ENCODE measurements at places on chromosomes 7 and 10.

DNA sequence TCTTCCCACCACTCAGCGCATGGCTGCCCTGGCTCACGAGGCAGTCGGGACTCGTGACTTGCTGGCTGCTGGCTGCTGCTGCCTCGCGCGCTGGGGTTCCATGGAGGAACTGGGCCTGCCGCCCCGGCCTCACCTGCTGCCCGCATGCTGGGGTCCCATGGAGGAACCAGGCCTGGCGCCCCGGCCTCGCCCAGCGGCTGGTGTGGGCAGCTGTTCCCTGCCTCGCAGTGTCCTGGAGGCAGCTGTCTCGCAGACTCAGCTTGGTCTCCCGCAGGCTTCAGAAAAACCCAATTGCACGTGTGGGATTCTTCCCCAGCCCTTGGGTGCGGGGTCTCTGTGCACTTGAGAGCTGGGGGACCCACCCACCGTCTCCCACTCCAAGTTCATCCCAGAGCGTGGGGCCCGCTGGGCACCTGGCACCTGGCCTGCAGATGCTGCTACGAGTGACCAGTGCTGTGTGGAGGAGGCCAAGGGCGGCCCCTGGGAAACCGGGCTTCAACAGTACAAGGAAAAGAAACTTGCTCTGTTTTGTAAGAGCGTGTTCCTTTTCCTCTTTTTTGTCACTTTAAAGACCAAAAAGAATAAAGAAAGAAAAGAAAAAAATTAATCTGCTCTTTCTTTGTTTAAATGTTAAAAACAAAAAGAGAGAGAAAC lies 20.4 kb downstream of the PWWP2B start:
- DNase-seq, result no peak

DNA sequence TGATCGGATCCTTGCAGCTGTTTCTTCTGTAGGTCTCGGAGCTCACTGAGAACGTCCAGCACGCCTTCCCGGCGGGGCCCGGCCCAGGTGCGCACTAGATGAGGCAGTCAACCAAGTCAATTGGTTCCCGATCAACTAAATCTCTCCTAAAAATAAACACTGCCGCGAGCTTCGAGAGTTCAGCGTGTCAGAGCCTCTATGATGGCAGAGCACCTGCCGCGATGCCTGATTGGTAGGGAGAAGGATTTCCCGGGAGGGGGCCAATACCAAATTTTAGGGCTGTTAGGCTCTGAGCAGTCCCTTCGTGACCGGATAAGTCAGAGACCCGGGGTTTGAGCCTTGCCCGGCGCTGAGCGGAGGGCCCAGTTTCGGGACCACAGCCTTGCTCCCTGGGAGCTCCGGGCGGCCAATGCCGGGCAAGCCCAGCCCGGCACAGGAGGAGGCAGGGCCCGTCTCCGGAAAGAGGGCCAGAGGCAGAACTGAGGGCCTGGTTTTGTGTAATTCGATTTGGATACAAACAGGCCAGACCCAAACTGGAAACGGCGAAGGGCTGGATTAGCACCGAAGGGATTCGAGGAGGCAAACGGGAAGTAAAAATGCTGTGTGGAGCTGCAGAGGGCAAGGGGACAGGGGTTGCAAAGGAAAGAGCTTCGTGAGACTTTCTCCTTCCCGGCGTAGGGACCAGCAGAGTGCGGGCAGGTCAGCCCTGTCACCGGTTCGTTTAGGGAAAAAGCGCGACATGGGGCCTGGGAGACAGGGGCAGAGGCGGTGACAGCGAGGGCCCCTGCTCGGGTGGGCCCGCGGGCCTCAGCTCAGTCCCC lies 569 bp downstream of the SLC26A5 start:
- no peak for DNase-seq

DNA sequence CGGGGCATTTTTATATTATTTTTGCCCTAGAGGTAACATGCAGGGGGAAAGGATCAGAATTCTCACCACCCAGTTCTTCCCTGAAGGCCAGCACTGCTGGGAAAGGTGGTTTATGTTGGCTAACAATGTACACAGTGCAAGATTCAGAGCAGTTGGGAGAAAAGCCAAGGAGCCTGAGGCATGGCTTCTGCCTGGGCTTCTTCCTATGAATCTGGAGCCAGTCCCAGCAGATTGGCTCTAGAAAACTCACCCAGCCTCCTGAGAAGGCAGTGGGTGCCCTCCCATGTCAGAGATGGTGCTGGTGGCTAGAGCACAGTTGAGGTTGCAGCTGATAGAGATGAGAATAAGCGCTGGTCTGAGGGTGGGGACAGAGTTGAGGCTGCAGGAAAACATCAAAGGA lies 44.7 kb upstream of the GPR26 start:
- no peak for DNase-seq

DNA sequence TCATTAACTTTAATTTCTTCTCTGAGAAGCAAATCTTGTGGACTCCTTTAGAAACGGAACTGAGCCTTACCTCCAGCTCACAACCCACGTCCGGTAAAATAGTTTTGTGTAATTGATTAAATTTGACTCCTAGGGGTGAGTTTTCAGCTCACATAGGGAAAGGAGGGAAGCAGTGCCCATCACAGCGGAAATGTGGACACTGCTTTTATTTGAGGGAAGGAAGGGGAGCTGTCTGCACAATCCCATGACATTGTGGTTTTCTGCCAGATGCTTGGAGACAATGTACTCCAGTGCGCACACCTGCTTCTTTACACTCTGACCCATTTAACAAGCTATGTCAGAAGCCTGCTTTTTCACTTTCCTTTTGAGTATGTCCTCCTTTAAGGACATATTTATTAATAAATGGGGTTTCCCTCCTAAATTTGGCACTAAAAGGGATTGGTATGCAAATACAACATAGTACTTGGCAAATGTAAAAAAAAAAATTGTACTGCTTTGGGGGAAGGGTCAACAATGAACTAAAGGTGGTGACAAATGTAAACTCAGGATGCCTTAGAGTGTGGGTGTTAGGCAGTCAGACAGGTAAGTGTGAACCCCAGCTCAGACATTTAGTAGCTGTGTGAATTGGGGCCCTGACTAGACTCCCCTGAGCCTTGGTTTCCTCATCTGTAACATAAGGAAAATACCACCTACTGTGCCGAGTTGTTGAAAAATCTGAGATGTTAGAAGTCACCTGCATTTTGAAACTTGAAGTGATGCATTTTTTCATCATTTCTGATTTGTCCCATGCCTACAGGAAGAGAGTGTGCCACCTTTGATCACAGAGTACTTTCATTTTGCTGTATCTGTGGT lies 90.2 kb upstream of the KLF6 start:
- peak; percentile 73 for DNase-seq

GRCh38 chr10:13683017-13683416 lies 96.3 kb downstream of the PRPF18 start:
- DNase-seq, result no peak

DNA sequence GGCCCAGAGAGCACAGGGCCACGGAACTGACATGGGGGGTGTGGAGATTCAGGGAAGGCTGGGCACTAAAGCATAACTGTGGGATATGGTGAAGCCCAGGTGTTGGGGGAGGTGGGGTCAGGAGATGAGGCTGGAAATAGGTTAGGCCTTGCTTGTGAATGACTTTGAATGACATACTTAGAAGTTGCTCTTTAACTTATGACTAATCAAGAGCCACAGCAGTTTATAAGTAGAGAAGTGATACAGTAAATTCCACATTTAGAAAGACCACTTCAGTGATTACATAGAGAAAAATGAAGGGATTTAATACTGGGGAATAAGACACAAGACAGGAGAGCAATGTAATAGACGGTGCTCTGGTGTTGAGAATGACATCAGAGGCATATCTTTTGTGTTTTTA lies 120.8 kb upstream of the SEC61G start:
- DNase-seq, result no peak

DNA sequence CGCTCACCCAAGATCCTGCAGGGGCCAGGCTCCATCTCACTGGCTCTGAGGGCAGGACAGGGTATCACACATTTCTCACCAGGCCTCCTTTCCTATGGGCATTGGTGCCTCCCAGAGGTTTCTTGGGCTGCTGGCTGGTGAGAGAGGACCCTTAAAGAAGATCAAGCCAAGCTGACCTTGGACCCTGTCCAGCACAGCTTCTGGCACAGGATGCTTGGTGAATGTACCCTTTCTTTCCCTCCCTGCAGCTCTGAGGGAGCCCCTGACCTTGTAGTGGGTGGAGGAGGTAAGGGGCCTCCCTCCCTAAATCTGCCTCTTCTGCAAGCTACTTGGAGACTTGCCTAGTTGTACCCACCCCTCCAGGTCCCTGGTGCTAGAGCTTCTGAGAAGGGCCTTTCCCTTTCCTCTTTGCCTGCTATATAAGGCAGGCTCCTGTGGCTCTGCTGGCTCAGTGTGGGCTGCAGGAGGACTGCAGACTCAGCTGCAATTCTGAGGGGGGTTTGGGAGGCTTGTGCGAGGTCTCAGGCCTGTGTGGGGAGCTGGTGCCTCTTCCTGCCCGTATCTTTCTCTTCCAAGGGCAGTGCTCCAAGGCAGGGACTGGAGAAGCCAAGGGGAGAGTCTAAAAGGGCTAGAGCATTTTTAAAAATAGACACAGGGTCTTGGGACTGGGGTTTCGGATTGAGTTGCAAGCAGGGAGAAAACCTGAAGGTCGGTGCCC lies 11.7 kb upstream of the TRIM8 start:
- DNase-seq, result no peak

DNA sequence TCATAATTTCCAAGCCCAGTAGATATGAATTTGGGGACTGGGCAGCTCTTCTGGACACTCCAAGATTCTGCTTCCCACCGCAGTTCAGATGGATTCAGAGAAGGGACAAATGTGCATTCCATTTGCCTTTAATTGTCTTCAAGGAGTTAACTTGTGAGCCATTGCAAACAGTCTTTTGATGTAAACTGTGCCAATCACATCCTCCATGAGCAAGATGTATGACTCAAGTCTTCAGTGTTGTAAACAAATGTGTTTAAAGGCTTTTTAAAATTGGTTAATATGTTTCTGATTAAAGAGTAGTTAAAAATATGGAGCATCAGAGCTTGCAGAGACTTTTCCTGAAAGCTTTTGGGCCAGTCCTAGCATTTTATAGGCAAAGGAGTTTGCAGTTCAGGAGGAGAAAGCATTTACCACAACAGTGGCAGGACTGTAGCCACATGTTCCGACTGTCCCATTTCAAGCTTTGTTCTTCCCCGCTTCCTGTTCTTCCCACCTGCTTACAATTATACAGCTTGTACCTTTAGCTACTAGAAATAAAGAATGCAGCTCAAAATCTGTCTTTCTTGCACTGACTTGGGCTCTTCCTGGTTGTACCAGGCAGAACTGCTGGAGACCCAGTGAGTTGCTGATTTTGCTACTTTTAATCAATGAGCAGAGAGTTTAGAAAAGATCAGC lies 6.2 kb downstream of the SLC18A2 start:
- no peak for DNase-seq

DNA sequence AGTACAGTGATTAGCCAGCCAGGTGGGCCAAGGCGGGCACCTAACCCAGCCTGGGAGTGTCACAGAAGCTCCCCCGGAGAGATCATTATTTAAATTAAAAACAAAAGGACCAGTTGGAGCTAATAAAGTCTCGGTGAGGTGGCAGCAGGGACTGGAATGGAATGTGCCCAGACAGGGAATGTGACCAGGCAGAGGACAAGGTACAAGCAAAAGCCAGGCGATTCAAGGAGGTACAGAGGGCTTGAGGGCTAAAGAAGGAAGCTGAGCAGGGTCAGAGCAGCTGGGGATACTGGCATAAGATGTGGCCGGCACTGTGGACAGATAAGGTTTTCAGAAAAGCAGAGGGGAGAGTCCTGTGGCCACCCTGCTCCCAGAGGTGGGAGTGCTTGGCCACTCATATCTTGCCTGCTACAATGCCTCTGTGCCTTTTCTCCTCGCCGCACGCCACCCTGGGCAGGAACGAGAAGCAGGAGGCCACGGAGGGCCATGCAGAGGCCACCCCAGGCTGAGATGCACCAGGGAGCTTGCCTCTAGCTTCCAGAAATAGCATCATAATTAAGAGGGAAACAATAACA lies 13.2 kb downstream of the TMEM273 start:
- no peak for DNase-seq

DNA sequence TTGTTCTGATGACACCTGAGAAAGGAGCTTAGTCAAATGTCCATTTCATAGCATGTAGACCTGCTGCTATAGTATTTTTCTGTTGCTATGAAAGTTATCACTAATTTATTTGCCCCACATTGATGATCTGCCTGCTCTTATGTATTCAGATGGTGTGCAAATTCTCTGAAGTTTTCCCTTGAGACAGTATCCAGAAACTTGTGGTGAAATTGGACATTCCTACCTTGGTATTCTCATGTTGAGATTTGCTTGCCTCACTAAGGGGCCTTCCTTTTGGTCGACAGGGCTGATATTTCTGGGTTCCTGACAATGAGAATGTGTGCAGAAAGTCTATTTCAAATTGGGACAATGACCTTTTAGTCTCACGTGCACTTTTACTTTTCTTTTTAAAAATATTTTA lies 253.2 kb upstream of the FZD8 start:
- no peak for DNase-seq

GRCh38 chr10:17758200-17758599 lies 6.2 kb downstream of the TMEM236 start:
- no peak for DNase-seq

- DNase-seq, result no peak
Observed at GRCh38 chr7:73810998-73811360, 19.8 kb upstream of the CLDN4 start.

- DNase-seq, result no peak
Observed at GRCh38 chr10:21144047-21144446, 246.9 kb upstream of the NEBL start.

DNA sequence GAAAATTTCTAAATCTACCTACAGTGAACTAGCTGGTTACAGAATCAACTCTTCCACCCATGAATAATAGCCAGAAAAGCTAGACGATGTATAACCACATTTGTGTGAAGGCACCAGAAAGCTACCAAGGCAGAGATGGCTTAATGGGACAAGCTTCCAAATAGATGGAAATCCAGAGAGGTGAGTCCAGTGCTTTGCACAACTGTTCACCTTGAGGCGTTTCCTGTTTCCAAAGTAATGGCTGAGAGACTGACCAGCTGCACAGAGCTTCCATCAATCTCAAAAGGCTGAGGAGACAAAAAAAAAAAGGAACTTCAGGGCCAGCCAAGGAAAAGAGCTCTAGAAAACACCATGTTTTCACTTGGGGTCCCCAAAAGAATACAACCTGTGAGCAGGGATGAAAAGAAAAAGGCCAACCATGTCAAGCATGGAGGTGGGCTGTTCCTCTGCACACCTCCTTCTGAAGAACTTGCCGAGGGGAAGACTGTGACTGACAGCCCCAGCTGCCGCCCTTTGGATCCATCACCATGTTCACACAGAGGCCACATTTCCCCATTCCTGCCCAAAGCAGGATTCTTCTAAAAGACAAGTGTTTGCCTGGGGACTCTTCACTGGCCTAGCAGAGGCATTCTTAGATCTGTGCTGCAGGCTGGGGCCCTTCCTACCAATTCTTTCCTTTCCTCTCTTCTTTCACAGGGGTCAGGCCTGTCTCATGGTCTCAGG lies 72.9 kb downstream of the ARHGAP21 start:
- DNase-seq, result no peak

All from CD4-positive, alpha-beta memory T cell (primary cell).